ENCODE measurements at places on chromosomes 12 and 14.

- no peak for DNase-seq
Measured at GRCh38 chr14:78788467-78789360, 618.5 kb downstream of the NRXN3 start.

DNA sequence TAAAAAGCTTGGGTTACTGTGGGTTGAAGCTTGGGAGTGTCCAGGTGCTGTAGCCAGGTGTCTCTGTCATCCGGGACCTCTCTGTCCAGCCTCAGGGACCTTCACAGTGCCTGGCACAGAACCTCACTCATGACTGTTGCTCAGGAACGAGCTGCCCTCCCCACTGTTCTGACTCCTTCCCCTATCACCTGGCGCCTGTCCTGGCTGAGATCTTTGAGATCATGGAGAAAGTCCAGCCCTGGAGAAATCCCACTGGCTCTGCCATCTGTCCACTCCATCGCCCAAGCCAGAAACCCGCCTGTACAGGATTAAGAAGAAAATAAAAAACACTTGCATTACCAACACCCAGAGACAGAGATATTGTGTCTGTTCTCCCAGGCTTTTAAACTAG, 53.5 kb downstream of the DGLUCY start:
- no peak for DNase-seq

- no peak for DNase-seq
Measured at GRCh38 chr12:20487519-20487918, 119.2 kb downstream of the PDE3A start.

GRCh38 chr14:29643433-29644211, 284.0 kb downstream of the PRKD1 start:
- DNase-seq = no peak

DNA sequence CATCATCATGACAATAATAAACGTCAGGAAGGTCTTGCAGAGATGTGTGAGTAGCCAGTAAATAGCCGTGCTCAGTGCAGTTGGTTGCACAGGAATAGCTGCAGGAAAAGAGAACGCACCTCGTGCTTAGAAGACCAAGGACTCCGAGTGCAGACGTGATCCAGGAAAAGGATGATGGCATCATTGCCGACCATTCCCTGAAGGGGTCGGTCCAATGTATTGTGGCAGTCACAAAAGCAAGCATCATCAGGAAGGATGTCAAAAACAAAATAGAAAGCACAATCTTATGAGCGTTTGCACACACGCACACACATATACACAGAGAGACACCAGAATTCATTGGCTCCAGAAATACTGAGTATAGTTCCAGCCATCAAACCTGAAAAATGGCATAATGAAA, 12.8 kb downstream of the DUSP6 start:
- no peak for DNase-seq

DNA sequence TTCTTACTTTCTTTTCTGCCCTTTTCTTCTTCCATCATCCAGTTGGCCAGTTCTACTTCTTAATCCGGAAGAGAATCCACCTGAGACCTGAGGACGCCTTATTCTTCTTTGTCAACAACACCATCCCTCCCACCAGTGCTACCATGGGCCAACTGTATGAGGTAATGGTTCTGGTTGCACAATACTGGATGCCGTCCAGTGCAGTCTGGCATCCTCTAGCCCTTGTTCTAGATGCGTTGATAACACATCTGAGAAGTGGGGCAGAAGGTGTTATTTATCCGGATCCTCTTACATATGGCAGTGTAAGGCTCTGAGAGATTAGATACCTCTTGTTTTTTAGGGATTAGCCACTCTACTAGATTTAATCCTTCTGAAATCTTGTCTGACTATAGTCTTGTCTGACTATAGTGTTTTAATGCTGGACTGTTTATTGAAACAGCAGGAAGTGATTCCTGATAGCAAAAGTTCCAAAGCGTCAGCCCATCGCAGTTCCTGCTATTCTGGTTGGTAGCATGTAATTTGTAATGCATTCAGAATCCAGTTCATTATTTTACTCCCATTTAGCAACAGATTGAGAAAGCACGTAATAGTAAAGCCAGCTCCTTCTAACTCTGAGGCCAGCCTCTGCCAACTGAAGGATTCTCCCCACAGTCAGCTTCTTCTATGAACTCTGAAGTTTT, 7.9 kb downstream of the GABARAPL1 start:
- no peak for DNase-seq

DNA sequence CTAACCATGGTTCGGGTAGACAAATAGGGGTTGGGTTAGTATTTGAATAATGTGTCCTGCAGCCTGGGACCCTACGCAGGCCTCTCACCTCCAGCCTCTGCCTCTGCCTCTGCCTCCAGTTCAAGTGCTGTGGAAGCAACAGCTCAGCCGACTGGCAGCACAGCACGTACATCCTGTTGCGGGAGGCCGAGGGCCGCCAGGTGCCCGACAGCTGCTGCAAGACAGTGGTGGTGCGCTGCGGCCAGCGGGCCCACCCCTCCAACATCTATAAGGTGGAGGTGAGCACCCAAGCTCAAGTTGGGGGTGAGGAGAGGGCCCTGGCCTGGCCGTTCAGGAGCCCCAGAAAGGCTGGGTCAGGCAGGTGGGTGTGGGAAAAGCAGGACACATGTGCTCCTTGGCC, 55.9 kb downstream of the TSPAN11 start:
- DNase-seq = no peak

DNA sequence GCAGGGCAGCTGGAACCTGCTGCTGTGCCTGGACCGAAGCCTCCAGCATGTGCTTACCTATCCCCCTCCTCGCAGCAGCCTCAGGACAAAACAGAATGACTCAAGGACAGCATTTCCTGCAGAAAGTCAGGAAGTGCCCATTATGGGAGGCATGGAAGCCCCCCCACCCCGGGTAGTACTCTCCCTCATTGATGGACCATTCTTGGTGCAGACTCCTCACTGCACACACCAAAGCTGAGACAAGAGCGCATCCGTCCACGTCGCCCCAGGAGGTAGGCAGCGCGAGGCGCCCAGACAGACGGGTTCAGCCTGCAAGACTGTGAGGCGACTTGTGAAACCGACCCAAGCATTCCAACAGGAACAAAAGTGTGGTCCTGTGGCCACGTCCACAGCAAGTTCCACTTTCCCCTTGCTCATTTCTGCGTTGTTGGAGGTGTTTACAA, 243.9 kb upstream of the ATXN7L3B start:
- no peak for DNase-seq

DNA sequence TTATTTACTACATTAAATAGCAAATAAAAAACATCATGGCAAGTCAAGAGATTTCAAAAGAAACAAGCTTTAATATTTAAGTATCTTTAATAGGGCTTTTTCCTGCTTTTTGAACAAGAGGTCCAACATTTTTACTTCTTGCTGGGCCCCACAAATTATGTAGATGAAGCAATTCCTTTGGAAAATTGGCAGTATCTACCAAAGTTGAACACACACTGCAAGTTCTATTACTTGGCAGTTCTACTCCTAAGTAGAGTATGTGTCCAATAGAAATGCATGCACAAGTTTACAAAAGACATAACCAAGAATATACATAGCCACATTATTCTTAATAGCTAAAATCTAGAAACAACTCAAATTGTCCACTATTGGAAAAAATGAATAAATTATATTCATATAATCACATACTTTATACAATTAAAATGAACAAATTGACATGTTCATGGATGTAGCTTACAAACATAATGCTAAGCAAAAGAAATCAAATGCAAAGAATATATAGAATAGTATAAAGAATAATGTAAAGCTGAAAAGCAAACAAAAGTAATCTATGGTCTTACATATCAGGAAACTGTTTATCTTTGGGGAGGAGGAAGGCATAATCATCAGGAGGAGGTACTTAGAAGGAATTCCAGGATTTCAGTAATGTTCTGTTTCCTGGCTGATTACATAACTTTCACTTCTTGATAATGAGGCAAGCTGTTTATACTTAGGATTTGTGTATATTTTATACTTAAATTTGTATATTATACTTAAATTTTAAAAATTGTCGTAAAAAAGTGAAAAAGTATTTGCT, 6.5 kb upstream of the TMBIM4 start:
- DNase-seq = no peak

GRCh38 chr12:12880537-12880936, 10.8 kb upstream of the GPRC5A start:
- DNase-seq = no peak

DNA sequence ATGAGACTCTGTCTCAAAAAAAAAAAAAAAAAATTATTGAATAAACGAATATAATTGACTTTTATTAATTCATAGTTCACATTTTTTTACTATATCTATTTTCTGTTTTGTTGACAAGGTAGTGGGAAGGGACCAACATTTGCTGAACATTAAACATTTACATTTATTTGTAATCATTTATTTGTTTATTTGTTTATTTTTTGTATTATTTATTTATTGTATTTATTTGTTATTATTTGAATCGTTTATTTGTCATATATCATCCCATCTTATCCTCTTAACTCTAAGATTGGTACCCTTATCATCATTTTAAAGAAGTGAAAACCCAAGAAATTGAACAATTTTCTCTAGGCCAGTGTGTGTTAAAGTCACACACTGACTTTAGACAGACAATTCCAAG, 101.5 kb downstream of the SYT1 start:
- no peak for DNase-seq

DNA sequence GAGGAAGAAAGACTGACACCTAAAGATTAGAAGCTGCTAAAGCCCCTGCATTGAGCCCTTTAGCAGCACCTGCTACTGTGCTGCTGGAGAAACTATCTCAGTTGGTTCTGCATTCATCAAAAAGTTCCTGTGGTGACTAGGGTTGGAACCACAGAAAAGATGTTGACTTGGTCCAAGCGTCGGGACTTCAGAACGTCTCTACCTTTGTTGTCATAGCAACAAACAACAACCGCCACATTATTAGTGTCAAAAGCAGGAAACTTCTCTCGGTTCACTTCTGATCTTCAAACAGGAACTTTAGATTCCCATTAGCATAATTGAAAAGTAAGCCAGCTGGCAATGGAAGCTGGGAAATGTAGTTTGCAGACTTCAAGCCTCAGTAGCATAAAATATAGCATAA, 368.0 kb downstream of the SEC23A start:
- no peak for DNase-seq

DNA sequence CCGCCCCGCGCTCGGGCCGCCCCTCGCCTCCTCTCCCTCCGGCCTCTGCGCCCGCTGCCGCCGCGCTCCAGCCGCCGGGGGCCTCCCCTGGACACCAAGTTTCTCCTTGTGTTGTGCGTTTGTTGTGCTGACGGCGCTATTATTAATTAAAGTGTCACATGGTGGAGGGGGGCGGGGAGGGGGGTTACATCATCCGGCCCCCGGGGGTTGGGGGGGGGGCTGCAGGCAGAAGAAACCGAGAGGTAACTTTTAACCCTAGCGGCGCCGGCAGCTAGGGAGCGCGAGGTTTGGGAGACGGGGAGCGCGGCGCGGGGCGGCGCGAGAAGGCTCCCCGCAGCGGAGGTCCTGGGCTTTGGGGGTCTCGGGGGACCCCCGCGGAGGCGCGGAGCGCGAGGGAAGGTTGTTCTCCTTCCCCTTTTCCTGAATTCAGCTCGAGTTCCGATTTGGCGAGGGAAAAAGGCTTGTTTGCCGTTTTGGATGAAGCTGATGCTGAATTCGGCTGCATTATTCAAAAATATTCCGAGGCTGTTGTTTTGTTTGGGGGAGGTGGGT, at the start of gene HRK:
HRK (minus strand) TSS at position 117 of the 552 bp plus-strand sequence. CDS start 134 bp downstream, outside the sequence.
- DNase-seq = no peak

DNA sequence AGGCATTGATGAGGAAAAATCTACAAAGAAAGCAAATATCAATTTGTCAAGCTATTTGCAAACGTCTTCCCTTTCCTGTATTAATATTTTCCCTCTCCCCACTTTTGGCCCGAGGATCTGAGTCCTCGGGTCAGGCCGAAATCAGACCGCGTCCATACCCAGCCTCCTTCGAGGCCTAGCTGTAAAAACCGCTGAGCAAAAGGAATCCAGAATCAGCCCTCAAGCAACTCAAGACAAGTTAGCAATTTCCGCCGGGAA, 353 bp upstream of the MAPK1IP1L start:
- no peak for DNase-seq

- no peak for DNase-seq
Measured at GRCh38 chr12:77725611-77726010, 105.1 kb upstream of the NAV3 start.

DNA sequence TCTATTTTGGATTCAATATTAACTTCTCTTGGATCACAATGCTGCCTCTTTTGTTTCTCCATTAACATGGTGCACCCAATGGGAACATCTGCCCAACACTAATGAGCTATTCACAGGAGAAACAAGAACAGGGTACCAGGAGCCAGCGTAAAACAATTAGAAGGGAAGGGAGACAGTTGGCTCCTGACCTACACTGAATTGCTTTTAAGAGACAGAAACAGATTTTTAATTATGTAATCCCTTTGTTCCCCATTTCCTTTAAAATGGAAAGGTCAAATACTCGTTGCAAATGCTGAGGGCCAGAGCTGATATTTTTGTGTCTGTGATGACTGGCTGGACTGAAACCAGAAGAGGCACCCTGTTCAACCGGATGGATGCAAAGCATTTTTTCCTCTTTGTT, 108.3 kb downstream of the SEC23A start:
- DNase-seq = no peak

DNA sequence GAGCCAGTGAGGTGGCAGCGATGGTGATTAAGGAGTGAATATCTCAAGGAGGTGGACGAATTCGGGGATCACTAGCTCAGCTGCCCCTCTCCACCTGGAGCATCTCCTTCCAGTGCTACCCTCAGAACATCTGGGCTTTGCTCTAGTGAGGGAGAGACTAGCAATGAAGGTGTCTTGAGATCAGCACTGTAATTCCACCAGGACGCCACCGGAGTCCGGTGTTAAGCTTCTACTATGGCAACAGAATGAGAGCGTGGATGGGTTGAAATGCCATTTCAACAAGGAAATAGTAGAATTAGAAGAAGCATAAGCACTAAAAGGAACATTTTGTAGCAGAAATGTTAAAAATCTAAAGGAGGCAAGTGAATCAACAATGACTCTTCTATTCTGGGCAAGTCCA, 61.1 kb downstream of the NTF3 start:
- no peak for DNase-seq

GRCh38 chr12:92911339-92911738, 17.8 kb downstream of the EEA1 start:
- DNase-seq = no peak

GRCh38 chr14:60968099-60968498, 12.8 kb downstream of the TRMT5 start:
- DNase-seq = no peak

DNA sequence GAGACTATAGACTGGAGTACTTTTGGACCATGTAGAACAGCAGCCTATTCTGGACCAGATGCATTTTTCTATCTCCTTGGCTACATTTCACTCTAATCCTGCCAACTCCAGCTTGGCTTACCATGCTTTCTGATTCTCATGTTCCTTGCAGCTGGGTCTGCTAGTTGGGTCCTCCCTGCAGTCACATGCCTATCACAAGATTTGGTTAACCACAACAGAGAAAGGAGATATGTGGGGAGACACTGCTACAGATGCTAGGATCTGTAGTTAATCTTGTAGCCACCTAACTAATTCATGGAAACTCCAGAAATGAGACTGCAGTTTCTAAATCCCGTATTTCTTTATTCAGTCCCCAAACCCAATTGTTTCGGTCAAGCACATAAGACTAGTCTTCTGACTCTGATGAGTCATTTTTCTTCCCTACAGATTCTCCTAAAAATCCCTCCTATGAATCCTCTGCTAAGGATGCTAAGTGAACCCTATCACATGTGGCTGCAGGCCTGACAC, 410.6 kb downstream of the DAD1 start:
- no peak for DNase-seq
